ENCODE measurements at places on chromosomes 7 and 10.

DNA sequence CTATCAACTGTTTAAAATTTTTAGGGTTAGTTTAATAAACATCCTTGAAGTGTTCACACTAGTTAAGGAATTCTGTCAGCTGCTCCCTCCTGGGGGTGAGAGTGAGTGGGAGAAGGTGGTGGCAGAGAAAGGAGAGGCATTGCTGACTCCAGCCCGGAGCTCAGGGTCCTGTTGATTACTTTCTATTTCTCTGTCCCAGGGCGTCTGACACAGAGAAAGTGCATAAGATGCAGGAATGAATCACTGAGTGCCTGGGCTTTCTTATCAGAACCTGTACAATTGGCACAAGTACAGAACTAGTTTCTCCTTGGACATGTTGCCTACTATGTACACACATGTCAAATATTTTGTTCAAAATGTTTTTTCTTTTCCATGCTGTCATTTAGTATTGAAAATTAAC lies 410.8 kb upstream of the COBL start:
- no peak for DNase-seq

- no peak for DNase-seq
Observed at GRCh38 chr10:133277993-133278576, 1.4 kb upstream of the ADAM8 start.

DNA sequence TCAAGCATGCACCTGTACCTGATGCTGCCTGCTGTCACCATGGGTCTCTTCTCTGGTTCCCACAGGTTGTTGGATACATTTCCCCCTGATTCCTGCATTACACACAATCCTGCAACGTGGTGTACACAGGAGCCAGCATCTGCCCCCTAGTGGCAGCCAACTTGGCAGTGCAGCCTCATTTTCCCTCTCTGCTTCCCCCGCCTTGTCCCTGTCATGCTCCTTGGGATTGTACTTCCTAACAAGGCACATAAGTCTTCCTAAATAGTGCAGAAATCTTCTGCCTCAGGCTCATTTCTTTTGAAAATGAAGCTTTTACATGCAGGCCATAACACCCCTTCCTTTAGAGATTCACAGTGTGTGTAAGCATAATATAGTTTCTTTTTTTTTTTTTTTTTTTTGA lies 387.5 kb downstream of the CCSER2 start:
- peak; percentile 10 for DNase-seq

GRCh38 chr7:43481902-43482678 lies 100.8 kb upstream of the STK17A start:
- DNase-seq, result no peak

DNA sequence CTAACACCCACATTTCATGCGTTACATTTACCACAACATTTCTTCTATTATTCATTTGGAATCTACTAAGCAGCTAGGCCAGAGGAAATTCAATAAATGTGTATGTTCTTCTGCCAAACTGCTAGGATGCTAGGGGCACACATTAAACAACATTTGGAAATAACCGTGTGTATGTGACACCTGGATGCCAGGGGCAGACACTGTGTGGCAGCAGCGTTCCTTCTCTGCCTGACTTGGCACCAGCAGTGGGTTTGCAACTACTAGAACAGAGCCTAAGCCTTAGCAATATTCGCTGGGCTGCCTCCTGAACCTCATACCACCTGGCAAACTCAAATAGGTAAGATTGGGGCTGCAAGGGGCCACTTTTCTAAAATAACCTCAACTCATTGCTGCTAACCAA lies 182.1 kb downstream of the CHCHD3 start:
- DNase-seq, result no peak

All from hematopoietic multipotent progenitor cell treated with erythropoietin and hydrocortisone succinate and interleukin-3 and kit ligand, for 15 days (in vitro differentiated cells).